ENCODE measurements at places on chromosomes 5 and 9. TPM values are rescaled to one million over a fixed set of nuclear protein-coding genes. Genes with fewer than 3 reads are reported as not detected.

FCN2 gene
- total RNA-seq: not detected

LSM11 gene
- 6.5 TPM for total RNA-seq

NR5A1 gene
- 0.30 TPM for total RNA-seq

NOXA1 gene
- 0.78 TPM for total RNA-seq

PALM2AKAP2 gene
- total RNA-seq: 1.1 TPM

ANKRD31 gene
- total RNA-seq: not detected

IFNA21 gene
- not detected for total RNA-seq

NPR3 gene
- total RNA-seq: 0.04 TPM

LCN2 gene
- not detected for total RNA-seq

RNF183 gene
- not detected for total RNA-seq

OR1J2 gene
- total RNA-seq: not detected

CNTNAP3B gene
- 2.0 TPM for total RNA-seq

RORB gene
- total RNA-seq: 0.52 TPM

GABRB2 gene
- 4.7 TPM for total RNA-seq

C9orf50 gene
- not detected for total RNA-seq

UIMC1 gene
- 36.0 TPM for total RNA-seq

HK3 gene
- total RNA-seq: not detected

TNFSF15 gene
- not detected for total RNA-seq

IL7R gene
- not detected for total RNA-seq

TMEM174 gene
- not detected for total RNA-seq

PCDHA1 gene
- not detected for total RNA-seq

MARCOL gene
- total RNA-seq: not detected

SLC2A8 gene
- total RNA-seq: 23.3 TPM

NSA2 gene
- total RNA-seq: 68.7 TPM
